Myometrial cell (primary cell): ENCODE measurements at places on chromosomes 6 and 20. TPM values are rescaled to one million over a fixed set of nuclear protein-coding genes. Genes with fewer than 3 reads are reported as not detected.

The PLEKHG1 gene
- total RNA-seq: 1.7 and 7.1 TPM in 2 replicates

The CALHM5 gene
- total RNA-seq: 0.58 and 0.71 TPM in 2 replicates

The PRR18 gene
- not detected in 2 replicates for total RNA-seq

The CST1 gene
- not detected in 2 replicates for total RNA-seq

The PTCRA gene
- not detected in 2 replicates for total RNA-seq

The TSBP1 gene
- total RNA-seq: not detected in 2 replicates

The POPDC3 gene
- 6.6 and 13.8 TPM in 2 replicates for total RNA-seq

The PDYN gene
- not detected in 2 replicates for total RNA-seq

The BTBD3 gene
- 21.9 and 28.4 TPM in 2 replicates for total RNA-seq

The TMEM244 gene
- total RNA-seq: not detected in 2 replicates

The BEND3 gene
- 0.71 and 0.86 TPM in 2 replicates for total RNA-seq

The TEAD3 gene
- total RNA-seq: 23.6 and 27.5 TPM in 2 replicates

The MOG gene
- total RNA-seq: not detected in 2 replicates

The KIAA1586 gene
- total RNA-seq: 6.1 and 11.5 TPM in 2 replicates

The MACROD2 gene
- not detected in 2 replicates for total RNA-seq

The IL17A gene
- total RNA-seq: not detected in 2 replicates

The CLIC5 gene
- not detected in 2 replicates for total RNA-seq

The GPX5 gene
- not detected in 2 replicates for total RNA-seq

The TP53INP2 gene
- total RNA-seq: 4.6 and 5.7 TPM in 2 replicates

The NOX3 gene
- total RNA-seq: not detected in 2 replicates

The HMGN4 gene
- 78.1 and 86.5 TPM in 2 replicates for total RNA-seq

The VAPB gene
- total RNA-seq: 6.3 and 13.1 TPM in 2 replicates

The BRPF3 gene
- total RNA-seq: 7.8 and 13.6 TPM in 2 replicates

The SNRNP48 gene
- total RNA-seq: 3.2 and 4.1 TPM in 2 replicates

The PI16 gene
- total RNA-seq: not detected in 2 replicates

The TBX18 gene
- 6.3 and 18.4 TPM in 2 replicates for total RNA-seq

The SGK2 gene
- 0.18 TPM in 1 of 2 replicates, not detected in the other for total RNA-seq

The RNF144B gene
- 1.1 and 1.2 TPM in 2 replicates for total RNA-seq

The CDYL gene
- total RNA-seq: 17.4 and 22.5 TPM in 2 replicates

The SRPK1 gene
- 46.1 and 77.3 TPM in 2 replicates for total RNA-seq

The OLIG3 gene
- not detected in 2 replicates for total RNA-seq

The CNR1 gene
- total RNA-seq: 2.3 and 4.9 TPM in 2 replicates

The PERP gene
- total RNA-seq: 32.9 and 37.6 TPM in 2 replicates

The SMPDL3A gene
- total RNA-seq: 7.6 and 13.0 TPM in 2 replicates

The C20orf202 gene
- not detected in 2 replicates for total RNA-seq

The SLC22A2 gene
- not detected in 2 replicates for total RNA-seq

The SEMG1 gene
- total RNA-seq: not detected in 2 replicates

The SYTL3 gene
- 3.2 and 3.5 TPM in 2 replicates for total RNA-seq

The TPD52L1 gene
- 0.29 and 0.71 TPM in 2 replicates for total RNA-seq

The SERINC3 gene
- total RNA-seq: 91.7 and 93.4 TPM in 2 replicates

The KCNK16 gene
- total RNA-seq: not detected in 2 replicates

The ANKEF1 gene
- total RNA-seq: 0.53 and 0.86 TPM in 2 replicates

The FABP7 gene
- not detected in 2 replicates for total RNA-seq

The MUC21 gene
- not detected in 2 replicates for total RNA-seq

The DLK2 gene
- 0.86 and 2.3 TPM in 2 replicates for total RNA-seq

The VSTM2L gene
- total RNA-seq: 8.9 and 12.9 TPM in 2 replicates

The B4GALT5 gene
- total RNA-seq: 10.7 and 11.2 TPM in 2 replicates

The ALDH5A1 gene
- 4.8 and 7.2 TPM in 2 replicates for total RNA-seq

The DEFB112 gene
- not detected in 2 replicates for total RNA-seq

The RFX6 gene
- not detected in 2 replicates for total RNA-seq

The TNXB gene
- 0.29 and 1.4 TPM in 2 replicates for total RNA-seq

The SCGN gene
- not detected in 2 replicates for total RNA-seq

The PRL gene
- total RNA-seq: not detected in 2 replicates

The AIF1 gene
- total RNA-seq: not detected in 2 replicates

The HLA-DQA2 gene
- total RNA-seq: not detected in 2 replicates

The MYB gene
- total RNA-seq: 2.5 and 4.0 TPM in 2 replicates

The RAB32 gene
- total RNA-seq: 161 and 187 TPM in 2 replicates

The LINC00237 gene
- total RNA-seq: not detected in 2 replicates
